Transverse colon (tissue), 4 donors: ENCODE measurements at places on chromosomes 4 and X.
A peak's percentile ranks its signal among the peaks of the same experiment; 100 is the strongest.

DNA sequence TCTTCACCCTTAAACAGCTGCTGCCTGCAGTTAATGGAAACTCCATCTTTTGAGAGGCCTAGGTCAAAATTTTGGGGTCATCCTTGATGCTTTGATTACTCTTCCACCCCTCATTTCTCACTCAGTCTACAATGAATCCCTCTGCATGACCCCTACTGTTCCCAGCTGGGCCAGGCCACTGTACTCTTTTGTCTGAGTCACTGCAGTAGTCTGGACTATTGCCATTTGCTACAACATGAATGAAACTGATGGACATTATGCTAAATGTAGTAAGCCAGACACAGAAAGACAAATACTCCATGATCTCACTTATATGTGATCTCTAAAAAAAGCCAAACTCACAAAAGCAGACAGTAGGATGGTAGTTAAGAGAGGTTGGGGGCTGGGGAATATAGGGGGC is 28.3 kb downstream of the STK32B start:
- no peaks in the 10 kb centered on the region for H3K27me3 ChIP-seq
- H3K27ac ChIP-seq, result no peak overlapping the region
- no peak overlapping the region for H3K4me3 ChIP-seq
- H3K36me3 ChIP-seq, result no peaks in the 10 kb centered on the region
- no peaks in the 10 kb centered on the region for H3K4me1 ChIP-seq
- DNase-seq, result no peak

- no peak overlapping the region for H3K27ac ChIP-seq
- H3K4me3 ChIP-seq, result no peak overlapping the region
- H3K4me1 ChIP-seq, result no peaks in the 10 kb centered on the region
- H3K27me3 ChIP-seq, result no peaks in the 10 kb centered on the region
- H3K36me3 ChIP-seq, result no peaks in the 10 kb centered on the region
Measured at GRCh38 chr4:141768954-141769353, 132.6 kb downstream of the IL15 start.

DNA sequence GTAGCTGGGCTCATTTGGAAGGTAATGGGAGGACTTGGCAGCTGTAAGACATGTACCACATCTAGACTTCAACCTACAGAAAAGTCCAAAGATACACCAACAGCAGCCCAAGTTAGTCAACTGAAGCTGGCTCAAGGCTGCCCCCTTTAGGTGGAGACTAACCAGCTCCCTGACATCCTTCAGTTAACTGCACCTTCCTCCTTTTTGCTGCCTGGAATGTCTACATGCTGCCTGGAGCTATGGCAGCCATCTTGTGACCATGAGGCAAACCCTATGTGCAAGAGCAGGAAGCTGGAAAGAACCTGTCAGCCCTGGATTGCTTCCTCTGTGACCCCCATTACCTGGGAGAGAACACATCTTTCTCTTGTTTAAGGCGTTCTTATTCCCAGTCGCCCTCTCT is 25.8 kb downstream of the ARSD start:
- H3K36me3 ChIP-seq, result no peaks in the 10 kb centered on the region
- no peak for DNase-seq
- no peak overlapping the region for H3K4me3 ChIP-seq
- H3K27me3 ChIP-seq, result no peaks in the 10 kb centered on the region
- H3K27ac ChIP-seq, result no peak overlapping the region
- H3K4me1 ChIP-seq, result peaks cover 3% of the 10 kb centered on the region

- no peak for DNase-seq
- no peak overlapping the region for H3K4me3 ChIP-seq
- peak overlapping the region; percentile 12 for H3K27ac ChIP-seq
- no peaks in the 10 kb centered on the region for H3K4me1 ChIP-seq
- no peaks in the 10 kb centered on the region for H3K36me3 ChIP-seq
Measured at GRCh38 chrX:1462596-1463251, 10.0 kb upstream of the ASMTL start.

GRCh38 chr4:121784975-121785374 is 16.1 kb upstream of the EXOSC9 start:
- no peak for DNase-seq
- H3K36me3 ChIP-seq, result no peaks in the 10 kb centered on the region
- H3K4me3 ChIP-seq, result no peak overlapping the region
- peaks cover 13% of the 10 kb centered on the region for H3K27me3 ChIP-seq
- H3K4me1 ChIP-seq, result no peaks in the 10 kb centered on the region

DNA sequence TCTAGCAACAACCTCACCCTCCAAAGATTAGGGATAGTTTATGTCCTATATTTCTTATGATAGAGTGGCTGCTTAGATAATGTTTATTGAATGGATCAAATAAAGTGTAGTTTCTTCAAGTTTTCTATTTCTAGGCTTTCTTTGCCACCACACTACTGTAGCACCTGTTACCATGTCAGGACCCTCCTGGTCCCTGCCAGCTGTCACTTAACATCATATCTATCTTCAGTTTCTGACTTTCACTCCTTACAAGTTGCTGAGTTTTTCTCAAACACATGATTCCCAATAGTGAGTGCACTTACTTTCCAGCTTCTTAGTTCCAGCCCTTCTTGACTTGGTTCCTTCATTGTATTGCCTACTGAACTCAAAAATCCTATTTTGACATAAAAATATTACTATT is 593.9 kb upstream of the PITX2 start:
- H3K4me3 ChIP-seq, result no peak overlapping the region
- no peaks in the 10 kb centered on the region for H3K27me3 ChIP-seq
- H3K4me1 ChIP-seq, result no peaks in the 10 kb centered on the region
- H3K36me3 ChIP-seq, result no peaks in the 10 kb centered on the region
- DNase-seq, result no peak

- no peaks in the 10 kb centered on the region for H3K27me3 ChIP-seq
- H3K36me3 ChIP-seq, result no peaks in the 10 kb centered on the region
- H3K4me3 ChIP-seq, result no peak overlapping the region
Measured at GRCh38 chr4:2828758-2829181, 14.9 kb upstream of the ADD1 start.

DNA sequence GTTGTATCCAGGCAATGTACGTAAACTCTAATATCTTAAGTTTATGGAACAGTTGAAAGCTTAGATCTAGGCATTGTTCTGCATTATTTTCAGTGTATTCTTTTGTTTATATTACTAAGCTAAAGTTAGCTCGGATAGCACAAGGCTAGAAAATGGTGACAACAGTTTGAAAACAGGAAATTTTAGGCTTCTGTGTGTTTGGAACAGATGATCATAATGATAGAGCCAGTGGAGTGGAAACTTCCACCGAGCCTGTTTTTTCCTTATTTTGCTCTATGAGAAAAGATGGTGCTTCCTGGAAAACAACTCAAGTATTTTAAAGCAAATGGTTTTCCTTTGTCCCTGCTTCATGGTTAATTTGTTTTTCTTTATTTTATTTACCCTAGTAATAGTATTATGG is 70.8 kb downstream of the GAB1 start:
- no peak for DNase-seq
- no peaks in the 10 kb centered on the region for H3K27me3 ChIP-seq
- peaks cover 93% of the 10 kb centered on the region for H3K4me1 ChIP-seq
- peak overlapping the region; percentile 36 for H3K27ac ChIP-seq

GRCh38 chrX:77293331-77293995 is 153.7 kb upstream of the FGF16 start:
- DNase-seq, result no peak
- no peak overlapping the region for H3K4me3 ChIP-seq
- no peak overlapping the region for H3K27ac ChIP-seq

GRCh38 chr4:147640331-147640730 is 23.1 kb downstream of the TMEM184C start:
- H3K27me3 ChIP-seq, result no peaks in the 10 kb centered on the region
- no peak overlapping the region for H3K4me3 ChIP-seq

GRCh38 chr4:163343604-163344146 is at the start of gene NPY5R:
Gene NPY5R (plus strand): TSS chr4:163343892. CDS start chr4:163350274, 6,382 bp downstream.
- DNase-seq, result no peak
- H3K27ac ChIP-seq, result peak within 1 kb of the TSS; percentile 47
- H3K4me3 ChIP-seq, result peak within 1 kb of the TSS; percentile 41
- peaks cover 61% of the 10 kb centered on the region for H3K27me3 ChIP-seq
- H3K4me1 ChIP-seq, result peaks cover 12% of the 10 kb centered on the region
- no peaks in the 10 kb centered on the region for H3K36me3 ChIP-seq

- no peaks in the 10 kb centered on the region for H3K4me1 ChIP-seq
- H3K36me3 ChIP-seq, result no peaks in the 10 kb centered on the region
- no peak for DNase-seq
- H3K4me3 ChIP-seq, result no peak overlapping the region
- no peaks in the 10 kb centered on the region for H3K27me3 ChIP-seq
Measured at GRCh38 chrX:139739138-139739537, 31.2 kb upstream of the MCF2 start.

DNA sequence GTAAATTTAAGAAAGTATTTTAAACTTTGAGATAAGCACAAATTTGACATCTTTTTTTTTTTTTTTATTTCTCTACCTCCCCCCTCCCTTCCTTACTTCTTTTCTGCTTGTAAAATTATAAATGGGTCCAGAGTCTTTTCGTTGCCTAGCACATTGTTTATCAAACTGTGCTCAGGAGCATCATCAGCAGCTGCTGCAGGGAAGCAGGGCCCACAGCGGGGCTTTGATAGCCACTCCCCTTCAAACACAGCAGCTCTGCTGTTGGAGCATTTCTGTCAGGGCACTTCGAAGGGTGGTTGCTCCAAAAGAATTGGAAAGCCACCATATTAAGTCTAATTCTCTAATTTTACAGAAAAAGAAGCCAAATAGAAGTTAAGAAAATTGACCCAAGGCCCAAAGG is 588.3 kb downstream of the SPRY1 start:
- no peak overlapping the region for H3K4me3 ChIP-seq
- H3K4me1 ChIP-seq, result peaks cover 8% of the 10 kb centered on the region
- DNase-seq, result peak; percentile 10
- H3K27ac ChIP-seq, result peak overlapping the region; percentile 11

DNA sequence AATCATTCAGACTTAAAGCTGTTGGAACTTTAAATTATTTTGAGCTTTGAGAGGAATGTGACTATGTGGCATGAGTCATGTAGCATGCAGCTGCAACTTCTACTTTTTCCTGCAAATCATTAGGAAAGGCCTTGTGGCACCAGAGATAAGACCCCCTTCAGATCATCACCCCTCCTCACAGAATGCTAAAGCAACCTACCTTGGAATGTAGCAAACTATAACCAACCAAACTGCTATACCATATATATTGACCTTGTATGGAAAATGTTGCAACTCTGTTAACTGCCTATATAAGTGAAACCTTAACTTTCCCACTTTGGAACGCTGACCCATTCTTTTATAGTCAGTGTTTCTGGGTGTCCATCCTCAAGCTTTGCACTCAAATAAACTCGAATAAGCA is 32.0 kb downstream of the ATXN3L start:
- H3K36me3 ChIP-seq, result no peaks in the 10 kb centered on the region
- no peak overlapping the region for H3K27ac ChIP-seq
- H3K4me3 ChIP-seq, result no peak overlapping the region

GRCh38 chrX:43949669-43950068 is 23.5 kb downstream of the NDP start:
- H3K27ac ChIP-seq, result no peak overlapping the region
- H3K4me1 ChIP-seq, result no peaks in the 10 kb centered on the region
- no peak overlapping the region for H3K4me3 ChIP-seq

GRCh38 chr4:36676139-36677050 is 395.0 kb downstream of the DTHD1 start:
- H3K4me3 ChIP-seq, result no peak overlapping the region
- no peak overlapping the region for H3K27ac ChIP-seq
- H3K4me1 ChIP-seq, result no peaks in the 10 kb centered on the region
- no peaks in the 10 kb centered on the region for H3K27me3 ChIP-seq
- no peaks in the 10 kb centered on the region for H3K36me3 ChIP-seq

- H3K36me3 ChIP-seq, result no peaks in the 10 kb centered on the region
- H3K4me1 ChIP-seq, result peaks cover 4% of the 10 kb centered on the region
- DNase-seq, result no peak
- H3K4me3 ChIP-seq, result no peak overlapping the region
- H3K27me3 ChIP-seq, result no peaks in the 10 kb centered on the region
Measured at GRCh38 chr4:186017801-186018200, 51.2 kb upstream of the TLR3 start.

DNA sequence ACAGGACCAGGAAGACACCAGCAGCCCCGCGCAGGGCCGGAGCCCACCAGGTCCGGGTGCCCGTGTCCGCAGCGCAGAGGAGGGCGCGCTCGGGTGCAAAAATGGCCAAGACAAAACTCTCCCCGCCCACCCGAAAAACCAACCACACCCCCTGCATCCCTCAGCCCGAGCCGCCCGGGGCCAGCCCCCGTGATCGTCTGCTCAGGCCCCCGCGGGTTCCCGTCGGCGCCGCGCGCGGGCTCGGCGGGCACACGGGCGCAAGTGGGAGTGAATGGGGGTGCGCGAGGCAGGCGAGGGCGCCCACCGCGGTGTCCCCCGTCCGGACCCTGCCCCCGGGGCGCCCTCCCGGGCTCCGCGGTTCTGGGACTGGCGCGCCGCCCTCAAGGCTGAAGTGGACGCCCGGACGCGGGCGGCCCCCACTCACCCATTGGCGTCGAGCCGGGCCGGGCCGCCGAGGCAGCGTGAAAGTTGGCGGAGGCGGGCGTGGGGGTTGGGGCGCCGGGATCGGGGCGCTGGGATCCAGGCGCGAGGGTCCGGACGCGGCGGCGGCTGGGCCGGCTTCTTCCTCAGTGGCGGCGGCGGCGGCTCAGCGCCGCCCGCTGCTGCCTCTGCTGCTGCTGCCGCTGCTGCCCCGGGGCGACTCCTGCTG is 393 bp downstream of the SH3KBP1 start:
- no peaks in the 10 kb centered on the region for H3K36me3 ChIP-seq
- no peaks in the 10 kb centered on the region for H3K27me3 ChIP-seq

DNA sequence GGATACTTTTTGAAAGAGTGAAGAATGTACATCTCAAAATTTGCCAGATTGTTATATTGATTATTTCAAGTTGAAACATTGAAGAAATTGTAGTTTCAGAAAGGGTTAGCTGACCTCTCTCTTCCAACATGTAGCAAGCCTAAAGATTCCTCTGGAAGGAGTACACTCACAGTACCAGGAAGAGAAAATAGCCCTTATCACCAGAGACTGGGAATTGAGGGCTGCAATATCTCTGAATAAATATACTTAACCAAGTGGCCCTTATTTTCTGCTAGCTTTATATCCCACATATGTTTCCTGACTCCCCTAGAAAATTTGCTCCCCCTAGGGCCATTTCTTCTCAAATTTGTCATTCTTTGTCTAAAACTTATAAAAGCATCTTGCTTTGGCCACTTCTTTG is 332.2 kb downstream of the GASK1B start:
- no peaks in the 10 kb centered on the region for H3K36me3 ChIP-seq
- no peak overlapping the region for H3K27ac ChIP-seq
- no peaks in the 10 kb centered on the region for H3K27me3 ChIP-seq
- no peak overlapping the region for H3K4me3 ChIP-seq

DNA sequence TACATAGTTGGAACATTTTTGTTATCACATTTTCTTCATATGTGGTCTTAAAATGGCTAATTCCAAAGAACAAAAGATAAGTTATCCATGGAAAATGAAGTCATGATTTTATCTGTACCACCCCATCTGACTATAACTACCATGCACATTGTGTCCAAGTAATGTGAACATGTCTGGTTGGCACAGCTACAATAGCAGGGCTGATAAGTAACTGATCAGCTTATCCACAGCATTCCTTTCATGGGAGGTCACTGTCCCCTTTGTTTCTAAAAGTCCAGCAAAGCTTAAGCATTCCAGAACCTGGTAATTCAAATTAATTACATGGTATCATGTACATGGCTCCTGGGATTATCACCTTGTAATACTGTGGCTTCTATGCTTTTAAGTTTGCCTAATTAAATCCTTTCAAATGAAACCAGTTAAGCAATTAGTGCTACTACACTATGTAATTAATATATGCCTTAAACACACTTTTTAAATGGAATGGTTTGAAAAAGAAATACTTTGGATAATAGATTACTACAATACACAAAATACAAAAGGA is 21.1 kb upstream of the SORBS2 start:
- no peaks in the 10 kb centered on the region for H3K36me3 ChIP-seq
- no peak overlapping the region for H3K27ac ChIP-seq
- peaks cover 13% of the 10 kb centered on the region for H3K4me1 ChIP-seq
- H3K27me3 ChIP-seq, result no peaks in the 10 kb centered on the region
